ENCODE measurements at places on chromosomes 16 and 17.

- no peak for DNase-seq
Measured at GRCh38 chr17:60964160-60964559, 286.5 kb downstream of the BCAS3 start.

GRCh38 chr17:48439110-48439850 lies 9.3 kb upstream of the SKAP1 start:
- DNase-seq = no peak

DNA sequence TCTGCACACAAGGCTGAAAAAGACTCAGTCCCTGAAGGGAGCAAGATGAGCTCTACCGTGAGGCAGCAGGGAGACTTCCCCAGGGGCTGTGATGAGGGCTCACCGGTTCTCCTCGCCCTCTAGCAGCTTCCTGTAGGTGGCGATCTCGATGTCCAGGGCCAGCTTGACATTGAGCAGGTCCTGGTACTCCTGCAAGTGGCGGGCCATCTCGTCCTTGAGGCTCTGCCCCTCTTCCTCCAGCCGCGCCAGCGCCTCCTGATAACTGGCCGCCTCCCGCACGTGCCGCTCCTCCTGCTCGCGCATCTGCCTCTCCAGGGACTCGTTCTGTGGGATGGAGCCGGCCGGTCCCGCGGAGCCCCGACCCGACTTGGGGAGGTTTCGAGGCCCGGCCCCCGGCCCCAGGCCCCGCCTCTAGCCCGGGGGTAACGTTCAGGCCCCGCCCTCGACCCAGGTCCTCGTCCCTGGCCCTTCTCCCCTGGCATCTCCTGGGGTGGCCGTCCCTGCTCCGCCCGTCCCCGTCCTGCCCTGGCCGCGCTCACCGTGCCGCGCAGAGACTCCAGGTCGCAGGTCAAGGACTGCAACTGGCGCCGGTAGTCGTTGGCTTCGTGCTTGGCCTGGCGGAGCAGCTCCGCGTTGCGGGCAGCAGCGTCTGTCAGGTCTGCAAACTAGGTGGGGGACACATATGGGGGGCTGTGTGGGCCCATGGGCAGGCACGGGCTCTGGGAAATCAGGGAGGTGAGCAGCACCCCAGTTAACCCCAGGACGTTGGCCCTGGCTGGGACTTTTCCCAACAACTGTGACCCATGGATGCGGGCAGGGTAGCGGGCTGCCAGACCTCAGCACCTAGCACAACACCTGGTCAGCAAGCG lies 3.9 kb downstream of the GFAP start:
- peak; percentile 29 for DNase-seq

DNA sequence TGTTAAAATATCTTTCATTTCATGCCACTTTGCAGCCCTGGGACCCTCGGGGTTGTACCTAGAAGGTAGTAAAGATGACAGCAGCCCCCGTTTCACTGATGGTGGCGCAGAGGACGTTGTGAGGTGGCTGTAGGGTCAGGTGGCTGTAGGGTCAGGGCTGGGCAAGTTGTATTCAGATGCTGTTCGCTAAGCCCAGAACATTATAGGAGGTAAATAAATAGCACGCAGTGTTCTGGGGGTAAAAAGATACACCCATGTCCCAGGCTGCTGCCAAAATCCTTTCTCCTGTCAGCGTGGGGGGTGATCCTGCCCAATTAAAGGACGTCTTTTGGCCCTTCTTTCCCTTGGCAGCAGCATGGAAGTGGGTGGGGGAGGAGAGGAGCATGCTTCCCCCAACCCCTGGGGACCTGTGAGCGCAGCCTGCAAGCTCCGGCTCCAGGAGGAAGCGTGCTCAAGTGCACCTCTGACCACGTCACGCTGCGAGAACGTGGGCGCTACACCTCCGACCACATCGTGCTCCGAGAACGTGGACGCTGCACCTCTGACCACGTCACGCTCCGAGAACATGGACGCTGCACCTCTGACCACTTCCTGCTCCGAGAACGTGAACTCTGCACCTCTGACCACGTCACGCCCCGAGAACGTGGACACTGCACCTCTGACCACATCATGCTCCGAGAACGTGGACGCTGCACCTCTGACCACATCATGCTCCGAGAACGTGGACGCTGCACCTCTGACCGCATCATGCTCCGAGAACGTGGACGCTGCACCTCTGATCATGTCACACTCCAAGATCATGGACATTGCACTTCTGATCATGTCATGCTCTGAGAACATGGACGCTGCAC lies 182.1 kb downstream of the RPTOR start:
- DNase-seq = no peak

DNA sequence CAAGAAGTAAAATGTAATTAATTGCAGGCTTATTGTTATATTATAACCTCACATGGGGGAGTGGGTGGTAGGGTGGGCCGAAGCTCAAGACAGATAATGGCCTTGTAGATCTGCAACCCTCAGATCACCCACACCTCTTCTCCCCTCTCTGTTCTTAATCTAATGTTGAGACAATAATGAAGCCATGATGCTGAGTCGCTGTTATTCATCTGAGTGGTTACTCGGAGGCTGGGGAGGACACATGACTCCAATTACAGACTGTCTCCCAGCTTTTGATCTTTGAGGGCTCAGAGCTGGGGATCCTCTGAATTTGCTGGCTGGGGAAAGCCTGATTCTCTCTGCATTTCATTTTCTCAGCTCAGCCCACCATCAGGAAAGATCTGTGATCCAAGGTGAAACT lies 275.3 kb downstream of the SHISA9 start:
- no peak for DNase-seq

DNA sequence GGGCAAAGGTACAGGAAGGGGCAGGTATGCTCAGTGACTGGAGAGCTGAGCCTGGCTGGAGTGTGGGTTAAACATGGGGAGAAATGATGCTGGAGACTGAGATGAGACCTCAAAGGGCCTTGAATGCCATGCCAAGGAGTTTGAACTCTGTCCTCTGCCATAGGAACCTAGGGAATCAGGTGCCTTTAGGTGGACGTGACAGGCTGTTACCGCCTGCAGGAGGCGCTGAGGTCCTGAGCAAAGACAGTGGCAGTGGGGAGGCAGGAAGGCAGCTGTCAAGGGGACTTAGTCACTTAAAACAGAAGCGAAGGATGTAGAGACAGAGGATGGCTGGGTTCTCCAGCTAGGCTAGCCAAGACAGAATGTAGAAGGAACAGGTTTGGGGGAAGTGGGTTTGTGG lies 9.1 kb downstream of the PSMB3 start:
- no peak for DNase-seq

DNA sequence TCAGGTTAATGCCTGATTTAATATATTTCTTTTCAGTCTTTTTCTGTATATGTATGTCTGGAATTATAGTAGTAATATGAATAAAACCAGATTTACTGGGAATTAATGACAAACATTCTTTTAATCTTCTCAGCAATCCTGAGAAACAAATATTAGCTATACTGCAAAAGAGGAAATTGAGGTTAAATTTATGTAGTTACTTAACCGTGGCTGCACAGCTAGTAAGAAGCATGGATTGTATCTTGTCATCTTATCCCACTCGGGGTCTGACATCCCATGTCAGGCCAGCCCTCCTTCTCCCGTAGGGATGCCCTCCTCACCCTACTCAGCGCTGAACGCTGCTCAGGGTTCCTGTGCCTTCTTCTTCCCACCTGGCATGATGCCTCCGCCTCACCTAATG lies 143.0 kb downstream of the FTO start:
- DNase-seq = no peak

All from cerebellum (tissue), 4 donors.